ENCODE measurements at places on chromosomes 2 and 18. TPM values are rescaled to one million over a fixed set of nuclear protein-coding genes. Genes with fewer than 3 reads are reported as not detected.

MAPRE3 gene
- total RNA-seq: 1.4 TPM

TMEM163 gene
- 0.44 TPM for total RNA-seq

PLEK gene
- total RNA-seq: not detected

KCNF1 gene
- 0.20 TPM for total RNA-seq

HOXD11 gene
- 0.10 TPM for total RNA-seq
